Iris pigment epithelial cell (primary cell): ENCODE measurements at places on chromosomes 7 and 10.
A peak's percentile ranks its signal among the peaks of the same experiment; 100 is the strongest.

DNA sequence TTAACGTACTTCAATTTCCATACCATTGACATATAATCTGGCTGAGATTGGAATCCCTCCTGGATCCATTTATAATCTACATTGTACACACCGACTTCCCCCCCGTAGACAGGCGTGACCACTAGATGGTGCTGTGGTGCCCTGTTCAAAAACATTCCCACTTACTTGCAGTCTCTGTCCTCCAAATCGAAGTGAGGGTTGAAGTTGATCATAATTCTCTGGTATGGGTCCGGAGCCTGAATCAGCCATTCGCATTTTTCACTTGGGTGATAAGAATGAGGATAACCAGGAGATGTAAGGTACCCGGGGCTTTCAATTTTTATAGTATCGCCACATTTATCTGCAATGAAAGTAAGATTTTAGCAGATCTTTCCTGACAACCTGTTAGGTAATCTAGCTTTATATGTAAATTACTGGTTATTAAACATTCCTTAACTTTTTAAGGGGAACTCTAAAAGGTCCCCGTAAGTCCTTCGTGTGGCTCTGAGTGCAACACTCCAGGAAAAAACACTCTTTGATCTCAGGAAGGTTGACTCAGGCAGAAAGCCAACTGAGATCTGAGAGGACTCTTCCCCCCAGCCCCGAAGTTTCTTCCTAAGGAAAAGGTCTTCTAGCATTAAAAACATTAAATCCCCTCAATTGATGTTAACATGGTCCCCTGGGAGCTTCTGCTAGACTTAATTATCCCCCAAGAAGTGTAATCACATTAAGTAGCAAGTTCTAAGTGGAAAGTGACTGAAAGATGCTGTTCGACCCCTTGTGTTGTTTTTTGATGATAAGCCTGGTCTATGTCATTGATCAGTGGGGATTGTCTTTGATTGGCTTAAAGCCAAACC lies 3.7 kb downstream of the NRP1 start:
- DNase-seq = peak; percentile 87

DNA sequence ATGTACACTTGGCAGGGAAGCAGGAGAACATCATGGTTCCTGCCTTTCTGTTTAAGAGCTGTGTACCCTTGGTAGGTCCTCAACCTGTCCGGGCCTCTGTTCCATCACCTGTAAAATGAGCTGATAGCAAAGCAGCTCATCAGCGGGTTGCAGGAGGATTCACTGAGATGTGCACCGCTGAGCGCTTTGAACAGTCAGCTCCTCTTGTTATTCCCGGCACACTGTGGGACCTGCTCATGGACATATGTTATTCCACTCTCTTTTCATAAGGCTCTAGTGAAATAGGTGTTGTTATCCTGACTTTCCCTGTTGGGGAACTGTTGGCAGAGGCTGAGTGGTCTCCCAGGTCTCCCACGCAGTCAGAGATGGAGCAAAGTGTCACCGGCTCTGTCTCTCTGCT lies 497.5 kb upstream of the ZMIZ1 start:
- DNase-seq = no peak

GRCh38 chr7:49172639-49173038 lies 248.3 kb downstream of the CDC14C start:
- DNase-seq = no peak

DNA sequence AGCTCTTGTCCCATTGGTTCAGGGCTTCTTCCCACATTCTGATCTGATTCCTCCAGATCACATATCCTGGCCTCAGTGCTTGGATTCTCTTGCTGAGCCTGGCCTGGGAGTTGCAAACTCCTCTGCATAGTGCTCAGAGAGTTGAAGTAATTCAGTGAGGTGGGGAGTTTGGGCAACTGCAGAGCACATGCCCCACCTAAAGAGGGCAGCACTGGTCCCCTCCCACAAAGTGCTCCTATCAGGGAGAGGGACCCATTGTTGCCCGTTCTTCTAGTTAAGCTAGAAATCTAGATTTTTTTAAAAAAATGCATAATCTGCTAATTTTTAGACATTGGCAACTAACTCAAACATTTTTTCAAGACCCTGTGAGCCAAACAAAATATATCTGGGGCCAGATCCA lies 45.1 kb downstream of the CHN2 start:
- DNase-seq = no peak
